Spinal cord (tissue), 10 donors: ENCODE measurements at places on chromosomes 5 and 9.
A peak's percentile ranks its signal among the peaks of the same experiment; 100 is the strongest.

DNA sequence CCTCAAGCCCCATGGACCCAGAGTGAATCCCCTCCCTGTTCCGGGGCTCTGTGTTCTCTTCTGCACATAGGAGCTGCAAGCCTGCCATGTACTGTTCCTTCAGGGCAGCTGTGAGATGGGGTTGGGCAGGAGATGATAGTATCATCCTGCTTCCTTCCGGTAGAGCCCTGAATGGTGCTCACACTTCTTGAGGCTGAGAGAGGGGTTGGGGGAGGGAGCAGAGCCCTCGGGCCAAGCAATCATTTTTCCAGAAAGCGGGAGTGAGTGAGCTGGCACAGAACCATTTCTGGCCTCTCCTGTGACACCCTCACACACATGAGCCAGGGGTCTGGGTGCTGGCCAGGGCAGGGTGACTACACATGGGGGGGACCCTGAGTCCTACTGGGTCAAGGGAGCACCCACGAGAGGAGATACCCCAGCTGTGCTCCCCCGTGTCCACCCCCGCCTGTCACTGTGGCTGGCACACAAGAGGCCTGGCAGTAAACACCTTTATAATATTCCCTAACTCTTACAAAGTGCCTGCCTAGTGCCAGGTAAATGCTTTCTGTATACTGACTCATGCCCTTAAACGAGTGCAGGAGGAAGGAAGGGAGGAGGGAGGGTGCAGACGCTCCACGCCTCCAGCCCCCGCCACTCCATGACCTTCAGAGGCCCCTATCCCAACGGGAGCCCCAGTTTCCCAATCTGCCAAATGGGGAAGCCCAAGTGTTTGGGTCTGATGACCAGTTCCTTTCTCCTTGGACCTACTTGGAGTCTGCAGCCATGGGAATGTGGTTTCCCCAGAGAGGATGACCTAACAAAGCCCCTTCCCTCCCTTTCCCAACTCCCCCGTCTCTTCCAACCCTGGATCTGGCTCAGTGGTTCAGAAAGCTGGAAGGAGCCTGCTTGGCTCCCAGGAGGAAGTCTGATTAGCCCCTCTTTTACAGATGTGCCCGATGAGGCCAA lies 15.5 kb downstream of the AKNA start:
- DNase-seq = no peak

DNA sequence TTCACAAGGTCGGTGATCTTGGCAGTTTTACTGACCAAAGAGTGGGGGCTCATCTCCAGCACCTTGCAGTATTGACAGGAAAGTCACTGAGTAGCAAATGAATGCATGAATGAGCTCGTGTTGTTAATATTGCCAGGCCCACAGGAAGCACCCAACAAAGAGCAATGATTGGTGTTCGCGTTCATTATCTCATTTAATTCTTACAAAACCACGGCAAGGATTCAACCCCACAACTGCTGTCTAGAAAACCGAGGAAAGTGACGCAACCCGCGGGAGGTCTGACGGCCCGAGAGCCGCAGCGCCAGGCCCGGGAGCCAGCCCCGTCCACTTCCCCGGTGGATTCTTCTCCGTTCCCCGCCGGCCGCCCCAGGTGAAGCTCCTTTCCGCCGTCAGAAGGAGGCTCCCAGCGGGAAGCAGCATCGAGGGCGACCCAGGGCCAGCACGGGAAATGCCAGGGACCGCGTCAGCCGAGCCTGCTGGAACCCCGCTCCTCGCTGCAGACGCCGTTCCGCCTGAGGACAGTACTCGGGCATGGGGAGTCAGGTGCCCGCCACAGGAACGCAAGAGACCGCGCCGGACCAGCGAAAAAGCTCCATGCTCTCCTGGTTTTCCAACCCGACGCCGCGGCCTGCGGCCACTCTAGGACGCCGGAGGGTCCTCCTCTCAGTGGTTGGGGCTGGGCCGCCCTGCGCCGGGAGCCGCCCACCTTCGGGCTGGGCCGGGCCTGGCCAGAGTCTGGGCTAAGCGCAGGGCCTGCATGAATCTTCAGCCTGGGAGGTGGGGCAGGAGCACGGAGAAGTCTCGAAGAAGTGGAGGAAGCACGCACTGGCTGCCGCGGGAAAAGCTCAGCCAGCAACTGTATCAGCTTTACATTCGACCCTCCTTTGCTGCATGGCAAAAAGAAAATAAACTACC lies 19.8 kb upstream of the FER start:
- peak; percentile 71 for DNase-seq

GRCh38 chr9:7037176-7037575 lies 279.4 kb downstream of the KDM4C start:
- no peak for DNase-seq

DNA sequence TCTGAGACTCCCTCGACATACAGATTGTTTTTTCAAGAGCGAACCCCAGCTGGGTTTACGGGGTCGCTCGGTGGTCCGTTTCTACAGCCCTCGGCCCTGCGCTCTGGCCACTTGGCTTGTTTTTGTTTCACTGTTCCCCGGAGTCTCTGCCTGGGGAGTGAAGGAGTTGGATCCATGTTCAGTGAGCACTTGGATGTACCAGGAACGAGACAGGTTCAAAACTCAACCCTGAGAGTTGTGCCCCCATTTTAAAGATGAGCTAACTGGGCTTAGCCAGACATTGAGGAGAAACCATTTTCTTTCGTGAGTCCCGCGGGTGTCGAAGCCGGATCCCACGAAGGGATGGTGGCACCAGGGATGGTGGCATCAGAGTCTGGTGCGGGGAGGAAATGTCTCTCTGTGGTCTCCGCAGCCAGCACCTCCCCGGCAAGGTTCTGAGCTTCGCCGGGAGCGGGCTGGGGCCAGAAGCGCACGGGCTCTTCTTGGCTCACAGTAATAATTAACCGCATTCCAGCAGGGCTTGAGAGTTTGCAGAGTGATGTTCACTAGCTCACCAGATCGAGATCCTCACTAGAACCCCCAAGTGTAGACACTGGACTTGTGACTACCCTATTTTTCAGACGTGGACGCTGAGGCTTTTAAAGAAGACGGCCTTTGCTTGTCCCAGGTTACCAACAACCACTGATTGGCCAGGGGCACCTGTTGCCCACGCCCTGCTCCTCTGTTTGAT lies 1.0 kb downstream of the MSX2 start:
- peak; percentile 16 for DNase-seq

GRCh38 chr9:96071076-96071814 lies 195.8 kb downstream of the ERCC6L2 start:
- peak; percentile 57 for DNase-seq

GRCh38 chr5:148934895-148935400 lies 108.5 kb downstream of the ADRB2 start:
- no peak for DNase-seq

DNA sequence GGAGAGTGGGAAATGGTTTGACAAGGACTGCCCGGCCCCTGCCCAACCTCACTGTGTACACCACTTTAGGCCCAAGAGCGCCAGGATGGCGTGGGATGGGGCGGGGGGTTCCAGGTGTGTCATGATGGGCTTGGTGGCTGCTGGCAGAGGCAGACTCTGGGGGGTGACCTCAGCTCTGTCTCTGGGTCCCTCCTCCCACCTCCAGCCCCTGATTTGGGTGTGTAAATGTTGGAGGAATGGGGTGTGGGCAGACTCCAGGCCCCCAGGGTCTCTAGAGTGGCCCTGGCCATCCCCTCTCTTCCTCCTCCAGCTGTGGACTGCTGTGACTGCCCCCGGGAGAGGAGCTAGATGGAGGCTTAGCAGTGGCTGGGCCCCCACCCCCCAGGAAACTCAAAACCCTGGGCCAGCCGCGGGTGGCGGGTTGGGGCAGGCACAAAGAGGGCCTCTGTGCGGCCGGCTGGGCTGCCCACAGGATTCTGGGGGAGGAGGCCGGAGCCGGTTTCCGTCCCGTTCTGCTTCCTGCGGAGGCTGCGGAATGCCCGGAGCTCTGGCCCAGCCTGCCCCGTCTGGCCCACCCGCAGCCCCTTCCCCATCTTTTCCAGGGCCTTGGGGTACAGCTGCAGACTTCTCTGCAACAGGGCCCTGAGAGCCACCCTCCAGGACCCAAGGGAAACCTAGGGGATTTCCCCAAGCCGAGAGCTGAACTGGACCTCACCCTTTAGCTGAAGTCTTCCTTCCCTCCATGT lies 23.1 kb downstream of the CXXC5 start:
- no peak for DNase-seq

DNA sequence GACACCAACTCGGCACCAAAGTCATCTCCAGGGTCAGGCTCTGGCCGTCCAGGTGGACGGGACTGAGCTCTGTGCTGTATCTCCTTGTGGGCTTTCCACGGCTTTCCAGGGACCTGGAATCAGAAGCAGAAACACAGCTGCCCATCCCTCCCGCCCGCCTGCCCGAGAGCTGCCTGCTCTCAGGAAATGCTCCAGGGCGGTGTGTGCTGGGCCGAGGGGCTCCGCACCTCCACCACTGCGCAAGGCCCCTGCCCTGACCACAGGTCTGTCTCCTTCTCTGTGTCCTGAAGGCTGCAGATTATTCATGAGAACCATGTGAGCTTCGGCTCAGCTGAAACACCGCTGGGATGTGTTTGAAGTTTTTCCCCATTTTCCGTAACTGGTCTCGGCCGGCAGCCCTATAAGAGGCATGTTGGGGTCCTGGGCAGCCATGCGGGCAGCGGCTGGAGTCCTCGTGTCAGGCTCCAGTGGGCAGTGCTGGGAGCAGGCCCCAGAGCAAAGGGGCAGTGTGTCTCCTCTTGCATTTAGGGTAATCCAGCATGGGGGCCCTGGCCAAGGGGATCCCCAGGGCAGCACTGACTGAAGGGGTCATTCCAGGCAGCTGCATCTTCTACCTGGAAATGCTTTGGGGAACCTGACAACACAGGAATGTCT lies 22.8 kb downstream of the NKD2 start:
- DNase-seq = no peak
